ENCODE measurements at places on chromosomes 7 and 10. TPM values are rescaled to one million over a fixed set of nuclear protein-coding genes. Genes with fewer than 3 reads are reported as not detected.

Gene AKR1D1
- total RNA-seq: not detected

Gene C10orf67
- not detected for total RNA-seq

Gene CDHR3
- 1.4 TPM for total RNA-seq

Gene NUTM2A
- 0.07 TPM for total RNA-seq

Gene APBB1IP
- total RNA-seq: not detected

Gene CLRN3
- 0.11 TPM for total RNA-seq

Gene DKK1
- 111 TPM for total RNA-seq

Gene LRRN3
- not detected for total RNA-seq

Gene EPC1
- 19.8 TPM for total RNA-seq

Gene SPDYE5
- total RNA-seq: not detected

Gene SPDYE3
- not detected for total RNA-seq

Gene GJD4
- total RNA-seq: not detected

Gene MRPS24
- 64.0 TPM for total RNA-seq

Gene TAS2R3
- total RNA-seq: 0.46 TPM

Gene ZNF438
- 6.5 TPM for total RNA-seq

All from pulmonary artery endothelial cell (primary cell).